ENCODE measurements at places on chromosomes 5 and 9.

DNA sequence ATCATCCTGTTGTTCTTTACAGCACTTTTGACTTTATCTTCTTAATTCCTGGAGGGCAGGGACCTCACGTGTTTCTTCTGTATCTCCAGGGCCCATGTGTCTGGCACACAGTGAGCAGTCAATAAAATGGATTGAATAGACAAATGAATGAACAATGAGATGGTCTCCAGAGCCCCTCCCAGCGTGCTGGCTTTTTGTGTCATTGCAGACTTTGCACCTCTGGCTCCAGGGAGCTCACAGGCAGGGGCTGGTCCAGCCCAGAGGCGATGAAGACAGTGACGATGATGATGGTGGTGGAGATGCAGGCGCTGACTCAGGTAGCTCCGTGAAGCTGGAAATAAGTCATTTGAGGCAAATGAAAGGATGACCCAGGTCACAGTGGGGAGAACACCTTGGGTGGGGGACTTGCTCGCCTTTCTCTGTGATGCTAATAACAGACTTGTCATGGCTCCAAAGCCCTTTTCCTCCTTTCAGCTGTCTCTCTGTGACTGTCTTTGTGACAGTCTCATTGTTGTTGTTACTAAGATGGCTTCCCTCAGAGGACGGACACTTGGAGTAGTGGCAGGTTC lies 30.4 kb upstream of the FABP6 start:
- peak; percentile 55 for DNase-seq

- DNase-seq = no peak
These were observed 180.5 kb downstream of the PCSK1 start for GRCh38 chr5:96252596-96252995.

- no peak for DNase-seq
These were observed 52.5 kb downstream of the GALNT12 start for GRCh38 chr9:98859941-98860340.

DNA sequence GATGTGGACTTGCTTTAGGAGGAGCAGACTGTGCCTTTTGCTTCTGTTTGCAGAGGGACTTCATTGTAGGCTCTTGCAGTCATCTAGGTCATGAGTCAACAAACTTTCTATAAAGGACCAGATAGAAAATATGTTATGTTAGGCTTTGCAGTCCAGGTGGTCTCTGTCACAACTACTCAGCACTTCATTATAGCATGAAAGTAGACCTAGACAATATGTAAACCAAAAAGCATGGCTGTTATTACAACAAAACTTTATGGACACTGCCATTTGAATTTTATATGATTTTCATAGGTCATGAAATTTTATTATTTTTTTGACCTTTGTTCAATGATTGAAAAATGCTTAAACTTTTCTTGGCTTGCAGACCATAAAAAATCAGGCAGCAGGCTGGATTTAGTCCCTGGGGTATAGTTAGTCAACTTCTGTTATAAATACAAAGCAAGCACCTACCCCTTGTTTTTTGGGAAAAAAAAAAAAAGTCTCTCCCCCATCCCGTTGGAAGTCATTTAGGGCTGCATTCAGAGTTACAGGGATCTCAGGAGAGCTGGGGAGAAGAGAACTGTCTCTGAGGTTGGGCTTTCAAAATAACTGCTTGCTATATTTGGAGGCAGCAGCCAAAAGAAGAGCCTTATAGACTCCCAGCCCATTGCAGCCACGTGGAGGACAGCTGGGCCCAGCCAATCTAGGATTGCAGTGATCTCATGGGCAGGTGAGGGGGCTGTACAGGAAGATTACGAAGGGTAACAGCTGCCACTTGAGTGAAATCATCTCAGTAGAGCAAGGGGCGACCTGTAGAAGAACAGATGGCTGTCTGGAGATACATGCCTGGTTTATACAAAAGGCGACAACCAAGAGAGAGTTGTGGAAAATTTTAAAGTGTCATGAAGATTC lies 136.6 kb upstream of the TNC start:
- DNase-seq = no peak

DNA sequence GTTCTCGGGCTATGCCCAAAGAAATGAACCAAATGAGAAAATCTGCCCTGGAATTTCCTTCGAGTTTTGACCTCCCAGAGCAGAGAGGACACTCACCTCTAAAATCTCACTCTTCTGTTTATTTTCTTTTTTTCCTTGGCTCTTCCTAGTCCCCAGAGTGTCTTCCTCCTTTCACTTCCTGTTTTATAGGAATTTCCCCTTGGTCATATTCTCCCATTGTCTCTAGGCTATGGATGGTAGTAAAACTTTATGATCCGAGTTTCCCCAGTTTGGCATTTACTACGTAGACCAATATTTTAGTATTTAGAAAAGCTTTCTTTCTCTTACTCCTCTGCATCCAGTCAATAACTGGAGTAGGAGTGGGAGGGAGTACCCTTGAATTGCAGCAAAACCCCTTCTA lies 354.5 kb upstream of the ZNF608 start:
- no peak for DNase-seq

DNA sequence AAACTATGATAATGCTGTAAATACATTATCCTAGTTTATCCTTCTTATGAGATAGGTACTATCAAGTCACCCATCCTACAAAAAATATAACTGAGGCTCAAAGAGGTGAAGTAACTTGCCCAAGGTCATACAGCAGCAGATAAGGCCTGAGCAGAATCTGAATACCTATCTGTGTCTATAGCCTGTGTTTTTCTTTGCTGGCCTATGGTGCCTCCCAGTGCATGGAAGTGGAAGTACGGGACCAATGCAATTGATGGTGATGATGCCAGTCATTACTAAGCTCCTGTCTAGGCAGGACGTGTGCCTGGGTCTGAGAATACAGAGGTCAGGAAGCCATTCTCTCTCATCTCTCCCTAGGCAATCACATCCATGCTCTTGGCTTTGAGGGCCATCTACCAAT lies 67.8 kb downstream of the FAT2 start:
- DNase-seq = peak; percentile 69

GRCh38 chr9:99485459-99485858 lies 263.4 kb downstream of the SEC61B start:
- DNase-seq = no peak

DNA sequence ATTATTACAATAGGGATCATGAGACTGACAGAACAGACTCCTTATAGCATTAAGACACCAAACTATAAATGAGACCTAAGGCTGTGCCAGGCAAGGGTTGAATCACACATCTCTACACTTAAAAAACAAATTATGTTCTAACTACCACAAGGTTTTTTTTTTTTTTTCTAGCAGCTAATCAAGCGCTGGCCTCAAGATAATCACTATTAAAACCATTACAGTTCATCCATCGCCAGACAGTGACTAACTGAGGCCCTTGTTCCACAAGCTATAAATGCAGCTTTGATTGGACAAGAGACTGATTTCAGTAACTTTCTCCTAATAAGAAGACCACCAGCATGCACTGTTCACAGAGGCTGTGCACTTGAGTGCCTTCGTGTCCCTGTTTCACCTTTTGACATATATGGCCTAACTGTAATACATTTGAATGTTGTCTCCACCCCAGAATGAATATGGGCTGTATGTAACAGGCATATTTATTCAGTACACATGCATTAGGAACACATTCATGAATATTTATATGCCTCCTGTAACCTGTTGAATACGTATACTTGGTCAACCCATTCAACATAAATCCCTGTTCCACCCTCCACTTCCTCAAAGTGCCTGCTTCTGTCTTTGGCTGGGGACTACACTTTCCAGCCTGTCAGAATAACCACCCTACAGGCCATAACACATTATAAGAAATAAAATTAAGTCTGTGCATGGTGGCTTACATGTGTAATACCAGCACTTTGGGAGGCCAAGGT lies 22.8 kb upstream of the ZNF131 start:
- DNase-seq = no peak

DNA sequence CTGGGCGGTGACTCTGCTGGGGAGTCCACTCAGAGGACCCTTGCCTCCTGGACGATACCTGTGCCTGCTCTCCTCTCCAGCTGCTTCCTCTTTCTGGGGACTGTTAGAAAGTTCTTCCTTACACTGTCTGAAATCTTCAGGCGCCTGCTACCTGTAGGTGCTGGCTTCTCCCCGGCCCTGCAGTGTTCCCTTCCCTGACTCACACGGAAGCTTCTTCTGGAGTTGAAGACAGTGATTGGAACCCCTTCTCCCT lies 562 bp downstream of the GSN start:
- no peak for DNase-seq

DNA sequence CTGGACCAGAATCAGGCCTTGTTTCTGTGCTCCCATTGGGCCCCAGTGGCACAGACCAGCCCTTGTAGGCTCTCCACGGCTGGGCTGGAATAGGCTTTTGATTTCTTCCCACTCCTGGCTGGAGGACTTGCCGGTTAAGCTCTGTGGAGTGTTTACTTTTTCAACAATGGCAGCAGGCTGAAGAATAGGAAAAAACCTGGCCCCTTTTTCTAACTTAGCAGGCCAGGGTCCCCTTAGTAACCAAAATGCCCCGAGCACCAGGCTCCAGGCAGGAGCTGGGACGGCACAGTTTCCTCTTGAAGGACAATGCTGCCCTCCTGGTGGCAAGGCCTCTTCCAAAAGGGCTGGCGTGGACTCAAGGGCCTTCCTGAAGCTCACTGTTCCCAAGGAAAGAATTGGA lies 230.3 kb downstream of the CRB2 start:
- DNase-seq = no peak

DNA sequence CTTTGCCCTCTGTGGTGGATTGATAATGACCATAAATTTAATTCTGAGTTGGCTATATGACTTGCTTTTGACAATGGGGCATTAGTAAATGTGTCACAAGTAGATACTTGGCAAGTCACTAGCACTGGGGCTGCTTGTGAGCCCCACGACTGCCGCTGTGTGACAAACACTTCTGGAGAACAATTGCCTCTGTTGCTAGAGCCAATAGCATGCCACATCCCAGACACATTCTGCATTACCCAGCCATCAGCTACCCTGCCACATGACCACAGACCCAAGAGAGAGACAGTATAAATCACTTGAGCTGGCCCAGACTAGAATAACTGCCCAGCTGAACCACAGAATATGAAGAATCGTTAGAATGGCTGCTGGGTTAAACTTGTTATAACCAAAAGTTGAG lies 753.2 kb upstream of the DMAC1 start:
- no peak for DNase-seq

DNA sequence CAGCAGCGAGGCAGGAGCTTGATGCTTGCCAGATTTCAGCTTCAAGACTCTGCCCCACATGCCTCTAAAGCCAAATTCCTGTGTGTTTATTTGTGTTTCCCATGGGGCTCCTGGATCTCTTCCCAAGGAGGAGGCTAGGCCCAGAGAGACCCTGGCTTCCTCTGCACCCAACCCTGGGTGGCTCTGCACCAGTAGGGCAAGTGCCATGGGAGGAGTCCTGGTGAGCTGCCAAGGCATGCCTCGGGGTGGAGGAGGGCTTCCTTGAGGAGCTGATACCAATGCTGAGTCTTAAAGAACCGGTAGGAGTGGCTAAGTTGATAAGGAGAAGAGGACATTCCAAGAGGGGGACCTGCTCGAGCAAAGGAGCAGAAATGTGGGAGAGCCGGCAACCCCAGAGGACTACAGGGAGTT lies 6.8 kb upstream of the TIFAB start:
- DNase-seq = peak; percentile 97

GRCh38 chr9:111854799-111855198 lies 41.8 kb upstream of the UGCG start:
- DNase-seq = no peak
